NCI-H774 (cell line): ENCODE measurements at places on chromosomes 6 and 20.

GRCh38 chr6:22042706-22043105 is 254.1 kb downstream of the PRL start:
- DNase-seq, result no peak

- no peak for DNase-seq
These were observed 150.7 kb downstream of the CD24 start for GRCh38 chr6:106823732-106824351.

GRCh38 chr6:2877960-2878359 is 25.1 kb downstream of the SERPINB9 start:
- no peak for DNase-seq

GRCh38 chr6:151437401-151437800 is 14.5 kb downstream of the RMND1 start:
- no peak for DNase-seq

DNA sequence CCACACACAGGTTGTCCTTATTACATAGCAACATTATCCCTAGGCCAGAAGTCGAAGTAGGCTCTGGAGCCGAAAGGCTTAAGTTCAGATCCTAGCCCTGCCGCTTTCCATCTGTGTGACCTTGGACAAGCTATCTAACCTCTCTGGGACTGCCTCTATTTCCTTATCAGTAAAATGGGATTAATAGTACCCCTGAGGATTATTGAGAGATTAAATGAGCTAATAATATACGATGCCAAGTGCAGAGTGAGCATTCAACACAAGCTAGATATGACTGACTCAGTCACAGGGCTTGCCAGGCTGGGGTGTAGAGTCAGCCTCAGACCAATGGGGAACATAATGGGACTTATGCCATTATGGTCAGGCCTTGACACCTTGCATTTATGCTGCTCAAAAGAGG is 8.9 kb upstream of the SPATA2 start:
- no peak for DNase-seq

DNA sequence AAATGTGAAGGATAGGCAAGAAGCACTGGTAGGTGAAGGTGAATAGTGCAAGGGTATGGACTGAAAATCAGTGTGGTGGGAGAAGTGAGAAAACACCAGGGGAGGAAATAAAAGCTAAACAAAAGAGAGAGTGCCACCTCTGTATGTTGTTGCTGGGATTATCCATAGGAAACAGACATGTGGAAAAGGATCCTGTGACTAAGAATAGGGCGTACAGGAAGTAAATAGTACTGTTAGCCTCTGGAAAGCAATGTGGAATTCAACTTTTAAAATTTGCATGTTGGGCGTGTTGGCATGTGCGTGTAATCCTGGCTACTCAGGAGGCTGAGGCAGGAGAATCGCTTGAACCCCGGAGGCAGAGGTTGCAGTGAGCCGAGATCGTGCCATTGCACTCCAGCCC is 661.7 kb downstream of the KIF16B start:
- DNase-seq, result no peak

GRCh38 chr20:47244451-47244850 is 112.0 kb downstream of the ZMYND8 start:
- DNase-seq, result no peak

DNA sequence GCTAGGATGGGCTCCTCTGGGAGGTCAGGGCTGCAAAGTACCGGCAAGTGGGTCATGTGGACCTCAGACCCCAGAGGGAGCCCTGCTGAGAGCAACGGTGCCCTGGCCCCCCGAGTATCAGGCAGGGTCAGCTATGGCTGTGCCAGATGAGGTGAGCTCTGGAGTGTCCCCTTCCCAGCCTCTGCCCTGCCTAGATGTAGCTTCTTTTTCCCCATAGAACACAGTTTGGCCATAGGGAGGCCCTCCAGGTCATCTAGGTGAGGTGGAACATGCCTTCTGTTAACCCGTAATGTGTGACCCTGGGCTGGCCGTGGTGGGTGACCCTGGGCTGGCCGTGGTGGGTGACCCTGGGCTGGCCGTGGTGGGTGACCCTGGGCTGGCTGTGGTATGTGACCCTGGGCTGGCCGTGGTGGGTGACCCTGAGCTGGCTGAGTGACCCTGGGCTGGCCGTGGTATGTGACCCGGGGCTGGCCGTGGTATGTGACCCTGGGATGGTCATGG is 21.2 kb upstream of the PCMTD2 start:
- DNase-seq, result no peak

DNA sequence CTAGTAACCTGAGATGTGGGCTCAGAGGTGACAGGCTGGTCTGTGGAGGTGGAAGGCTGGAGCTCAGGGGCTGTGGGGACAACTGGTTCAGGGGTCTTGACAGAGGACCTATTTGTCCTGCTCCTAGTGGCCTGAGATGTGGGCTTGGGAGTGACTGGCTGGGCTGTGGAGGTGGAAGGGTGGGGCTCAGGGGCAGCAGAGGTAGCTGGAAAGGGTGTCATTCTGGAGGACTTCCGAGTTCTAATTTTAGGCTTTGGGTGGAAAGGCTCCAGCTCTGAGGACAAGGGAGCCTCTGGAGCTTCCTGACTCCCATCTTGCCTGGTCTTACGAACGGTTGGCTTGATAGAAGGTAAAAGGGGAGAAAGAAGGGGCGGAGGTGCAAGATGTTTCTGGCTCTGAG is 11.5 kb downstream of the MDC1 start:
- DNase-seq, result no peak

DNA sequence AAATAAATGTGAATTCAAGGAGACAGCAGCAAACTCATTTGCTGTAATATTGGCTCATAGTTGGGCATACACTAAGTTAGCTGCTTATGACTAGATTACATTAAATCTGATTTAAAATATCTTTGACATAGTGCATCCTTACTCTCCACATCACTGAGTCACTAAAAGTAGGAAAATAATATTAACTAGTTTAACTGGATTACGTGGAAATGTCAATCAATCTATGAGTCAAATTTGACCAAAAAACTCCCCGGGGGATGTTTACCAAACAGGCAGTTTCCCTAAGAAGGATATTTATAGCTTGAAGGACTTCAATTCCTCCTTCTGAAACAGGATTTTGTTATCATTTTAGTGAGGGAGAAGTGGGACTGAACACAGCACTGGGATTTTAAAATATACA is 366.5 kb downstream of the ESR1 start:
- no peak for DNase-seq

DNA sequence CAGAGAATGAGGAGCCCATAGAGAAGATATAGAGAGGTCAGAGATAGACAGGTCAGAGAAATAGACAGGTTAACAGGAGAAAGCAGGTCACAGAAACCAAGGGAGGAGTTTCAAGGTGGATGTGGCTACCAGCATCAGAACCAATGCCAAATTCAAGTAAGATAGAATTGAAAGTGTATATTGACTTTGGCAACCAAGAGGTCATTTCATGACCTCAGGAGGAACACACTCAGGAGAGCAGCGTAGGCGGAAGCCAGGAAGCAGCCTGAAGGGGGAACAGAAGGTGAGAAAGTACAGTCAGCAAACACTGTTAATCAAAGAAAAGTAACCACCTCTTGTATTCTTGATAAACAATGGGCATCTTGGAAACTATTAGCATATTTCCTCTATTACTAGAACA is 33.9 kb upstream of the ALDH8A1 start:
- no peak for DNase-seq

DNA sequence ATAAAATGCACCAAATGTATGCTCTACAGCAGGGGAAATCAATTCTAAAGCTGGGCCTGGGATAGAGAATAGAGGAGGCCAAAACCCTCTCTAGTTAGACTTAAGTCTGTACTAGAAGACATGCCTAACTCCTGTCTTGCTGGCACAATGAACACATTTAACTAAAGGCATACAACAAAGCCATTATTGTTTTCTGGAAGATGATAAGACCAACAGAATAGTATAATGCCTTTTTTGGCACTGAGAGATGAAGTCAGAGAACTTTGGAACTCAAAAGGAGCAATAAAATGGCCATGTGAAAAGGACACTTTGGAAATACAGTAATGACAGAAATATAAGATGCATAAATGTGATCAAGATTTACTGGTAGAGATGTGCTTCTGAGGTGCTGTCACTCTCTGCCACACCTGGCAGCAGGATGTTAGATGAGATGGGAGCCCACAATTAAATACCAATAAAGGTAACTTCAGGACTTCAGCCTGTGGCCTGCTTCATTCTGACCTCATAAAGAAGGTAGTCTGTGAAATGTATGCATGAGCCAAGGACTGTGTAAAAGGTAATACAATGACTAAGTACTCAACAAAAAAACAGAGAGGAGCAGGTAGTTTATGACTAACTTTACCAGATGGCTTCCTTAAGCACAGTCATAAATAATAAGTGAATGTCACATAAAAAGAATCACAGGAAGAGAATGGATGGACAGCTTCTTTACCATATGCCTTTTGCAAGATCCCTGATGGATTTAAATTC is 333.4 kb downstream of the BCKDHB start:
- DNase-seq, result peak; percentile 22

GRCh38 chr6:10098756-10099528 is 315.9 kb downstream of the TFAP2A start:
- DNase-seq, result no peak

- no peak for DNase-seq
These were observed 103.0 kb downstream of the SASH1 start for GRCh38 chr6:148445620-148446019.

DNA sequence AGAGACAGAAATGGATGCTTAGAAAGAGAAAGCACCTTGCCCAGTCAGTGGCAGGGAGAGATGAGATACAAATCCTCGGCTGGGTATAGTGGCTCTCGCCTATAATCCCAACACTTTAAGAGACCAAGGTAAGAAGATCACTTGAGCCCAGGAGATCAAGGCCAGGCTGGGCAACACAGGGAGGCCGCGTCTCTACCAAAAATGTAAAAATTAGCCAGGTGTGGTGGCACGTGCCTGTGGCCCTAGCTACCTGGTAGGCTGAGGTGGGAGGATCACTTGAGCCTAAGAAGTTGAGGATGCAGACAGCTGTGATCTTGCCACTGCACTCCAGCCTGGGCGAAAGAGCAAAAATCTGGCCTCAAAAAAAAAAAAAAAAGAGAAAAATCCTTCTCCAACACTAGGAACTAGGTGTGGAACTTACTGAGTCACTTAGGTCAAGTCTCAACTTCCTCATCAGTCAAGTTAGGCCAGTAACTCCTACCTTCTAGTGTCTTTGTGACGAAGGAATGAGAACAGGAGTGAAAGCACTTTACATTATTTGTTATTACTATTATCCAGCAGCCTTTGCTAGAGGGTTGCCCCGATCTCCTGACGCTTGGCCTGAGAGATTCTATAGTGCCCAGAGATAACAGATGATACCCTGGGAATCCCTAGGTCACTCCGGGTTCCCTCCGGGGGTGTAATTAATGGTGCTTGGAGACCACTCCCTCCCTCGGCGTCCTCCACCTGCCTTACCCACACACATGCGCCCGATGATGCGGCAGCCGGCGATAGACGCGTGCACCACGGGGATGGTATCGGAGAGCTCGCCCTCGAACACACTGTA is 918 bp downstream of the EIF6 start:
- DNase-seq, result no peak

GRCh38 chr6:19554356-19555225 is 282.6 kb upstream of the ID4 start:
- peak; percentile 6 for DNase-seq
